ENCODE measurements at places on chromosomes 2 and 18. TPM values are rescaled to one million over a fixed set of nuclear protein-coding genes. Genes with fewer than 3 reads are reported as not detected.

GRCh38 chr2:108927936-108928659, 60.9 kb downstream of the EDAR start:
- no peaks in the 10 kb centered on the region for H3K27me3 ChIP-seq
- no peak overlapping the region for H3K27ac ChIP-seq
- no peaks in the 10 kb centered on the region for H3K36me3 ChIP-seq

DNA sequence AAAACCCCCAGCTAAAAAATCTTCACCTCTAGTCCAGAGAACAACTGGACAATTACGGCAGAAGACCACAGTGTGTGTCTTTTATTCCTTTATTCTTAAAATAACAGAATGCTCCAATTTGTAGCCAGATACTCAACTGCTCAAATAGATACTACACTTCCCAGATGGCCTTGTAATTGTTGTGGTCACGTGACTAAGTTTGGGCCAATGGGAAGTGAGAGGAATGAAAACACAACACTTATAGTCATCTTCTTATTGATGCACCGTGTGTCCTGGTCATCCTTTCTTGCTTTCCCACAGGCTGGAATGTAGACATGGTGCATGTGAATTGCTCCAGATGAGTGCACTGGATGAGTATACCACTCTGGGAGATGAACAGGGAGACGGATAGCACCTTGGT, 145.1 kb downstream of the CDC42EP3 start:
- H3K27me3 ChIP-seq: no peaks in the 10 kb centered on the region
- no peak overlapping the region for H3K27ac ChIP-seq
- DNase-seq: no peak
- no peak overlapping the region for H3K4me3 ChIP-seq

GRCh38 chr2:189581354-189582139, 961 bp upstream of the SLC40A1 start:
- peak overlapping the region; percentile 29 for H3K27ac ChIP-seq
- H3K36me3 ChIP-seq: no peaks in the 10 kb centered on the region
- peaks cover 16% of the 10 kb centered on the region for H3K27me3 ChIP-seq
- peak; percentile 27 for DNase-seq

DNA sequence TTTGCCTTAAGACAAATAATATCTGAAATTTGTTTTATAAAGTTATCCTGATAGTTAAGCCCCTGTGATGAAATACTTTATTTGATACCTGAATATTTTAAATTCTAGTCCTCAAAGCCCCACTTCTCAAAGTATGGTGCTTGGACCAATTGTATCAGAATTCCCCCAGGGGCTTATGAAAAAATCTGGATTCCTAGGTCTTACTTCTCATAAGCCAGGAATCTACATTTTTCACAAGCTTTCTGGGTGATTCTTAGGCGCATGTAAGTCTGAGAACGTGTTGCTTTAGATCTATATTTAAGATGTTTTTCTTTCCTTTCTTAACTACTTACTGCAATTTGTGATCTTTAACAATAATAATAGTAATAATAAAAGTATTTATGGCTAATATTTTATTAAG, 53.1 kb downstream of the MYO1B start:
- H3K4me3 ChIP-seq: no peak overlapping the region
- no peaks in the 10 kb centered on the region for H3K36me3 ChIP-seq
- no peaks in the 10 kb centered on the region for H3K27me3 ChIP-seq
- no peak for DNase-seq

GRCh38 chr2:223418131-223418530, 184.0 kb downstream of the SCG2 start:
- H3K27me3 ChIP-seq: no peaks in the 10 kb centered on the region
- no peak overlapping the region for H3K27ac ChIP-seq
- DNase-seq: no peak

GRCh38 chr2:137302957-137303356, 537.6 kb downstream of the THSD7B start:
- no peak overlapping the region for H3K4me3 ChIP-seq
- no peak overlapping the region for H3K27ac ChIP-seq
- DNase-seq: no peak

- H3K36me3 ChIP-seq: no peaks in the 10 kb centered on the region
- H3K4me3 ChIP-seq: no peak overlapping the region
- no peaks in the 10 kb centered on the region for H3K4me1 ChIP-seq
- no peaks in the 10 kb centered on the region for H3K27me3 ChIP-seq
Measured at GRCh38 chr2:193966590-193966989, 1690.4 kb upstream of the SLC39A10 start.

GRCh38 chr18:76620321-76621170, 125.5 kb upstream of the ZNF516 start:
- peaks cover 18% of the 10 kb centered on the region for H3K27me3 ChIP-seq
- peak; percentile 64 for DNase-seq
- no peak overlapping the region for H3K27ac ChIP-seq
- H3K4me1 ChIP-seq: peaks cover 16% of the 10 kb centered on the region

OBSL1 gene
- total RNA-seq: 1.0 TPM

TMEM178A gene
- total RNA-seq: 0.39 TPM

EPB41L3 gene
- total RNA-seq: 13.4 TPM

STAM2 gene
- total RNA-seq: 18.5 TPM
